ENCODE measurements at places on chromosomes 13 and 19.

DNA sequence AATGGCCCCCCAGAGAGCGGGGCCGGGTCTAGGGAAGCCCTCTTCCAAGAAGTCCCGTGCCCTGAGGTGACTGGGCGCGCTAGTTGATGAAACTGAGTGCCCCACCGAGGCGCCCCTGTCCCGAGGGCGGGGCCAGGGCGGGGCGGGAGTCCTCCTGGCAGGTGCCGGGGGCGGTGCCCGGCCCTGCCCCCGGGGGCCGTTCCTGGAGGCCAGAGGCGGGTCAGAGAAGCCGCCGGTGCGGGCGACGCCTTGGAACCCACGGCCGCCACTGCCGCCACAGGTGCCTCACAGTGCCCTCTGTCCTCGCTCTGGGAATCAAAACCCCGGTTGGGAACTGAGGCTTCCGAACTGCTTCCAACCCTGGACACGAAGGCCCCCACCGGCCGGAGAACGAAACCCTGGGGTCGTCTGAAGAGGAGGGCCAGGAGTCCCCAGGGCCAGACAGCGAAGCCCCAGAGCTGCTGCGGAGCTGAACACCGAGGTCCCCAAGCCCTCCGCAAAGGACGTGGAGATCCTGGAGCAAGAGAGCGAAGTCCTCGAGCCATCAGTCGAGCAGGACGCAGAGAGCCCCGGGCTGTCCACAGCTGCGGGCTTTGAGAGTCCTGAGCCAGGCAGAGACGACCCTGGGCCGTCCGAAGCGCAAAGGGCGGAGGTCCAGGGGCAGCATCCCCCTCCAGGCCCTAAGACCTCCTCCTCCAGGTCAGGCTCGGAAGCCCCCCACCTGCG, at the start of gene MISP3:
Gene MISP3 (plus strand): TSS at position 252 of the 726 bp plus-strand sequence. CDS start 524 bp downstream, outside the sequence.
- peak; percentile 33 for DNase-seq

- DNase-seq = no peak
Measured at GRCh38 chr19:32811151-32811550, 58.4 kb downstream of the SLC7A9 start.

DNA sequence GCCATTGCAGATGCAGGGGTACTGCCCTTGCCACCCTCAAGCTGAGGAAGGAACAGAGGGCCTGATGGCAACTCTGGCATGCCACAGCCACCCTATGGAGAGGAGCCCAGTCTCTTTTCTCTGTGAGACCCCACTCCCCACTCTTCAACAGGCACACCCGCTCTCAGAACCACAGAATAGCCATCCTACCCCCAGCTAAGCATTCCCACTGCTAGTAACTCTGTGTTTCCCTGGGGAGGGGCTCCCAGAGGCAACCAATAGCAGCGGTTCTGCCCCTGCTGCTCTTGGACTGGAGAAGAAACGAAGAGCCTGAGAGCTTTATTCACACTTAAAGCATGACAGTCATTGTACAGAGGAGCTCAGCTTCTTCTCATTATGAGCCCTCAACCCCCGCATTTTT, 49.3 kb downstream of the UBL3 start:
- no peak for DNase-seq

DNA sequence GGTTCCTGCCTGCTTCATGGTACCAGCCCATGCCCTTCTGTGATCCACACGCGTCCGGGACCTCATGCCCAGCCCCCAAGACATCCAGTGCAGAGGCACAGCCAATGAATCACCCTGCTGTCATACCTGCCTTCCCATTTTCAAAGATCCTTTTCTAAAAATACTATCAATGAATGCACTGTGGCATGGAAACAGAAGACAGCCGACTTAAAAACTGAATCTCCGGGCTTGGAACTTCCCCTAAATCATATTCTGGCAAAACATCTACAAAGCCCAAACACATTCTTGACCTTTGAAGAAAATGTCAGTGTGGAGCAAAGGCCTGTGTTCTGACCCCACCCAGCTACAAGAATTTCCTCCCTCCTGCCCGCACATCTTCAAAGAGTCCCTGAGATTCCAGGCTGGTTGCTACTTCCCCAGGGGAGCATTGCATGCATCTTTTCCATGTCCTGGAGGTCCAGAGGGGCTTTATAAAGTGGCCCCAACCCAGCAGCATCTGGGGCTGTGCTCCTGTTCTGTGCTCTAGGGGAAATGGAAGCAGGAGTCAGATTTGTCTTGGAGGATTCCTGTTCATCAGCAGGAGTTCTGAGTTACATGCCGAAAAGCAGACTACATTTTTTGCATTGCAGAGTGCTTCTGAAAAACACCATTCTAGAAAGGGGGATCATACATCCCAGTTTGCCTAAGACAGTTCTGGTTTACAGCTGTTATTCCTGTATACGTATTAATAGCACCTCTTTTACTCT, 135.2 kb downstream of the USP12 start:
- DNase-seq = no peak

- DNase-seq = peak; percentile 67
Measured at GRCh38 chr19:9847087-9847671, 12.1 kb downstream of the PIN1 start.

DNA sequence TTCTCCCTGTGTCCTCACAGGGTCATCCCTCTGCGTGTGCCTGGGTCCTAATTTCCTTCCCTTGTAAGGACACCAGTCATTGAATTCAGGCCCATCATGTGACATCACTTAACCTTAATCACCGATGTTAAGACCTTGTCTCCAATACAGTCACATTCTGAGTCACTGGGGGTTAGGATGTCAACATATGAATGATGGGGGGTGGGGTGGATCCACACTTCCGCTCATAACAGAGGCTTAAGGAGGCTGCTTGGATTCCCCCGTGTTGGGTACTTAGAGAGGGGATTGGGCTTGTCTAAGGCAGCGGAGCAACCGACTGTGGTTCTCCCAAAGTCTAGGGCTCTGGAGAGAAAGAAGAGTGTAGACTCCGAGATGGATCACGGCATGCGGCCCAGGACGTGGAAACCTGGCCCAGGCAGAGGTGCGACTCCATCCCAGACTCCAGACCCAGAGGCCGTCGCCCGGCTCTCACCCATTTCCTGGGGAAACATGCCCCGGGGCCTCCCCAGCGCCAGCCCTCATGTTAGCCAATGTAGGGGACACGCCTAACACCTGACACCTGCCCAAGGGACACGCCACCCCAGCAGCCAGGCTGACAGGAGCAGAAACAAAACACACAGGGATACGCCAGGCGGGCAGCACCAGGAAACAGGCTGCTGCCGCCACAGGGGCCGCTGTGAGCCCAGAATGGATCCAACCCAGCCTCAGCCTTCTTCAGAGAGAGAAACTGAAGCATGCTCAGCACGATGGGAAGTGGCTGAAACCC, 17.1 kb upstream of the IGLON5 start:
- no peak for DNase-seq

DNA sequence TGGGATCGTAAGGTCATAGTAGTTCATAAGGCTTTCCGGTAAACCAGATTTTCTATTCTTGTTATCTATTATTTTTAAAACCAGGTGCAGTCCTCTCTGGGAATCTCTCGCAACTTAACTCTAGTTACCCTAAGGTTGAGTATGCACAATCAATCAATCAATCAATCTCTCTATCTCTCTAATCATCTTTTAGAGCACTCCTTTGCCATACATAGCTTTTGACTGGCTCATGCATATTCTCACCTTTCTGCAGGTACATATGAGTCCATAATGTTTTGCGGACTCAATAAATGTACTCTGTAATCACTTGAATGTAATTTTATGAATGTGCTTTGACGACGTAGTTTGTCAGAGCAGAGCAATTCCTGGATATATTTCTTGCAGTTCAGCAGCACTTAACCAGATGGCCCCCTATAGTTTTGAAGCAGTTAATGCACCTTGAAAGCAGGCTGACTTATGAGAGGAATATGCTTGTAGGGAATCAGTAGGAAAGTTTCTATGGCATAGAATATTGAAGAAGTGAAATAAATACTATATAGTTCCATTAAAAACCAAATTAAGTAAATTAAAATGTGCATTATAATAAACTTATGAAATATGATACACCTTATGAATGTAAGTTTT, 524.7 kb downstream of the GPC5 start:
- no peak for DNase-seq

- DNase-seq = no peak
Measured at GRCh38 chr19:38663156-38663651, 15.8 kb downstream of the ACTN4 start.

GRCh38 chr19:11423791-11424181, 4.7 kb upstream of the RGL3 start:
- DNase-seq = no peak

GRCh38 chr13:66809485-66809884, 420.7 kb downstream of the PCDH9 start:
- DNase-seq = no peak

DNA sequence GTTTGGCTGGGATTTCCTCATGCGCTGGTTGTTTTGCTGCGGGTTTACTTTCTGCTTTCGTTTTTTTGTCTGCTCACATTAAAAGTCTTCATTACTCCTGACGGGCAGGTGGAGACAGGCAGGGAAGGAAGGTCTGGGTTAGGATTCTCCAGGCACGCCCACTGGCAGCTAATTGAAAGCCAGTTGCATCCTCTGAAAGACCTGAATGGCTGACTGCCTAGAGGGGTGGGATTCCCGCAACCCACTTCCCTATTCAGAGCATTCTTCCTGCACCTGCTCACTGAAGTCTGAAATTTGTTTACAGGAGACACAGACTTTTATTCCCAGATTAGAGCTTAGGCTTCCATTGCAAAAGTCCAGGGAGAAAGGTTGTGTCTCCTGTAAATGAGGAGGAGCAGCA, 172.0 kb downstream of the UQCRFS1 start:
- no peak for DNase-seq

DNA sequence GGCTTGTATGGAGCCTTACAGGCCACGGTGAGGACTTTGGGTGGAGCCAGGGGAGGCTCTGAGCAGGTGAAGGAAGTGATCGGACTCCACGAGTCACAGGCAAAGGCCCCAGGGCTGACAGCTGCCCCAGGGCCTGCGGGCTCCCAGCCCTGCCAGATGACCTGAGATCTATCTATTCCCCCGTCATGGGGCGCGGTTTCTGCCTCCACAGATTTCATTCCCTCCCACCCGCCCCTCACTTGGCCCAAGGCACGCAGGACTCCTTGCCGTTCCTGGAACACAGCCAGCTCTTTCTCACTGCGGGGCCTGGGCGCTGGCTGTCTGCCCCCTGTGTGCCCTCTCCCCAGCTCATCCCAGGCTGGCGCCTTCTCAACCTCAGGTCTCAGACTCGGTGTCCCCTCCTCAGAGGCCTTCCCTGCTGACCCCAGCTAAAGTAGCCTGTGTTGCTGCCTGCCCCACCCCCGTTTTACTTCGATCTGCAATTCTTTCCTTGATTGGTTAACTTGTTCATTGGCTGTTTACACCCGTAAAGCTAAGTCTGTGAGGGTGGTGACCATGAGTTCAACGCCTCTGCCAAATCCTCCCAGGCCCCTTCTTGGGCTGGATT, 13.9 kb upstream of the PAK4 start:
- DNase-seq = no peak

GRCh38 chr19:1173159-1173844, 766 bp downstream of the SBNO2 start:
- no peak for DNase-seq

GRCh38 chr13:103517768-103518102, 451.5 kb upstream of the SLC10A2 start:
- no peak for DNase-seq

DNA sequence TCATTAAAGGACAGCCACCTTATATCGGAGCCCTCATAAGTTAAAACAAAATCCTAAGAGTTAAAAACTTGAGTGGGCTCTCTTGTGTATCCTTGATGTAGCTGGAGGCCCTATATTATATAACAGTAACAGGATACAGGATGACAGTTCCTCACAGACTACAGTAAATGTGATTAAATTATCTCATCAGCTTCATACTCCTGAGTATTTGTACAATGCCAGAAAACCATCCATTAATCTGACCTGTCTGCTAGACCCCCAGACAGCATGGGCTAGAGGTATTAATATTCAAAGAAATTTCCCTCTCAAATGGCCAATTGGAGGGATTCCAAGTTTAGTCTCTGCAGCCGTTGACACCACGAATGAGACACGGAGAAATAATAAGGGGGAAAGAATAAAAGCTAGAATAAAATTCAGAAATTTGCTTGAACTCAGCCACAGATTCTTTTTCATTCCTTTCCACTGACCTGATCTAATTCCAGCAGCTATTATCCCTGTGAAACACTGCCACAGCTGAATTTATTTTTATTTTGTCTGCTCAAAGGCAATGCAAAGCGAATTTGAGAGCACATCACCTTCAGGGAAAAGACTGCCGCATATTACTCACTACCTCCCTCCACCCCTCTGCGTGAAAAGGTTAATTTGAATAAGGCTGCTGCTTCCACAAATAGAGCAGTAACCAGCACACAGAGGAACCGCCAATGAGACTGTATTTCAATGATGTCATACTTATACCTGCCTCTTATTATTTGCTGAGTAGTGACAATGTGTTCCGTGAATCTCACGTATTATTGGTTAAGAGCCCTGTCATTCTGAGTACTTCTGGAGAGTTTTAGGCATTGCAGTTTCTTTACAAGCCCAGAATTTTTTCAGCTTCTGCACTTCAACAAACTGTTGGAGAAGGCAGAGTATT, 155.9 kb upstream of the KLF12 start:
- DNase-seq = peak; percentile 35

GRCh38 chr13:111129465-111130115, 14.5 kb downstream of the ARHGEF7 start:
- no peak for DNase-seq

GRCh38 chr19:32976223-32976805, 4.3 kb downstream of the FAAP24 start:
- peak; percentile 63 for DNase-seq

GRCh38 chr19:57434386-57435061, 601 bp upstream of the ZNF749 start:
- DNase-seq = no peak

DNA sequence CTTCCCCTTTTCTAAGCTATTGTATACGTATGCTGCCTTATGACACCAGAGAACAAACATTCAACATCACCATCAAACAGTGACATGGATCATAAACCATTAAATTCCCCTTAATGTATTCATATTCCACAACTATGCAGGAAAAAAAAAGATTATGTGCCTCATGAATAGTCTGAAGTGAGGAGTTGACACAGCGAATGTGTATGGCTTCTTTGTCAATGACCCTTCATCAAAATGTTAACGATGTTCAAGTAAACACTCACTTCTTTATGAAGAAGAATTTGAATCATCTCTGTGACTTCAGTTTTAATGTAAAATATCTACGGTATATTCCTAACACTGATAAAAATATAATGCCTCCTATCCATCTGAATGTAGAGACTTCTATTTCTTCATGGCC, 44.6 kb downstream of the SMAD9 start:
- no peak for DNase-seq

GRCh38 chr13:80742033-80742432, 401.1 kb upstream of the SPRY2 start:
- no peak for DNase-seq

GRCh38 chr13:18977857-18978256, 203.8 kb downstream of the TUBA3C start:
- no peak for DNase-seq

All from stimulated activated CD4-positive, alpha-beta T cell treated with anti-CD3 and anti-CD28 coated beads, Interleukin-1b, Interleukin-23, amount 100 ng/mL, for 48 hours (primary cell).